ENCODE measurements at places on chromosomes 11 and 22.

DNA sequence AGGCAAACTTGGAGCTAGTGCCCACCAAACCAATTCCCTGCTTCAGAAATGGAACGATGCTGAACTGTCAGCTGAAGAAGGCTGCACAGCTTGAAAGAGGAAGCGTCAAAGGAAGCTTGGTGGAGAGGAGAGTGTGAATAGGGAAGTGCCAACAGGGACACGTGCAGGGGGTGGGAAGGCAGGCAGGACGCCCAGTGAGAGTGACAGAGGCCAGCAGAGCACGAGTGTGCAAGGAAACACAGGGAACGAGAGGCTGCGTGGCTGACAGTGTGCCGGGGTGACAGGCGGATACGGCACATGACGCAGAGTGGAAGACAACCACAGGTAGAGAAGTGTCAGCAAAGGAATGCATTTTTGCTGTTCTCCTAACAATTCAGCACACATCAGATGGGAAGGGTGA is 196.4 kb downstream of the LARGE1 start:
- DNase-seq: no peak

GRCh38 chr11:61751384-61751783 is 1.1 kb upstream of the MYRF start:
- no peak for DNase-seq

DNA sequence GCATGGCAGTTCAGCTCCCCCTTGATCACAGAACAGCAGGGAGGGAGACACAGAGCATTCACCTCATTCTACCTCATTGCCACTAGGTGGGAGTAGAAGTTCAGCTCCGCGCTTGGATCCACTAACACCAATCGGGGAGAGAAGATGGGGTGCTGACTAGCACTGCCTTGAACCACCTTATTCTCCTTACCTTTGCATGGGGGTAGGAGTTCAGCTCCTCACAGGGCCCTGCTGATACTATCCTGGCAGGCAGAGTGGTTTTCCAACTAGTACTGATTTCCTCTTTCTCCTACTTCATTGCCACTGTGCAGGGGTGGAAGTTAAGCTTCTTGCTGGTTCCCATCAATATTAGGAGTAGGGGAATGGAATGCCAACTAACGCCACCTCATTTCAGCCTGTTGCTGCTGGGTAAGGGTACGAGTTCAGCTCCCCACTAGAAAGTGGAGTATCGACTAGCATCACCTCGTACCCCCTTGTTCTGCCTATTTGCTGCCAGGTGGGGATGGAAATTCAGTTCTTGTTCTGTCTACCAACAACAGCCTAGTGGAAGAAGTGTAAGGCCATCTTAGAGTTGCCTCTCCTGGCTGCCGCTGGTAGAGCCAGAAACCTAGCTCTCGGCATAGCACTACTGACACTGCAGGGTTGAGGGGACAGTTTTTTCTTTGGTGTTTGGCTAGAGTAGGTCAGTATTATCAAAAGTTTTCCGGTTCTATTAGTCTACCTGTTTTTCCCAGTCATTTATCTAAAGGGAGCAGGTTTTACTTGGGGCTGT is 550.9 kb upstream of the CCDC90B start:
- DNase-seq: peak; percentile 81

GRCh38 chr11:93059117-93059957 is 89.9 kb downstream of the MTNR1B start:
- no peak for DNase-seq

- DNase-seq: no peak
These were observed 21.3 kb downstream of the TECTA start for GRCh38 chr11:121122328-121122727.

DNA sequence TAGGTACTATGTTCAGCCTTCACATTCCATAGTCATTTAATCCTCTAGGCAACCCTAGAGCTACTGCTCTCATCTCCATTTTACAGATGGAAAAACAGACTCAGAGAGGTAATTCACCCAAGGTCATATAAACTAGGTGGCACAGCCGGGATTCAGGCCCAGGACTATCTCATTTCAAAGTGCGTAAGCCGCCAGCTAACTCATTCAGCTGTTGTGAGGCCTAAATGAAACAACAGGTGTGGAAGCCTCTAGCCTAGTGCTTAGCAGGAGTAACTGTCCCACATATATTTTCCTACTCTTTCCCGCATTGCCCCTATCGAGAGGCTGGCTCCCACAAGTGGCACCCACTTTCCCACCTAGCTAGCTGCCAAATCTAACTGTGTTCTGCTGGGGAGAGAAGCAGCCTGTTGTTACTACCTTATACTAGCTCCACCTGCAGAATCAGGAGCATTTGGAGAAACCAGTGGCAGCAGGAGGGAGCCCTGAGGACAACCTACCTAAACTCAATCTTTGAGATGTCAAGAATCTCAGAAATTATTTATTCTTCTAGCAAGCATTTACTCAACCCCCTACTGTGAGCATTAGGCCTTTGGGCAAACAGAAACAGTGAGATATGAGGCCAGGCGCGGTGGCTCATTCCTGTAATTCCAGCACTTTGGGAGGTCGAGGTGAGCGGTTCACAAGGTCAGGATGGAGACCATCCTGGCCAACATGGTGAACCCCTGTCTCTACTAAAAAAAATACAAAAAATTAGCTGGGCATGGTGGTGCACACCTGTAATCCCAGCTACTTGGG is 20.9 kb downstream of the PRG3 start:
- DNase-seq: no peak

DNA sequence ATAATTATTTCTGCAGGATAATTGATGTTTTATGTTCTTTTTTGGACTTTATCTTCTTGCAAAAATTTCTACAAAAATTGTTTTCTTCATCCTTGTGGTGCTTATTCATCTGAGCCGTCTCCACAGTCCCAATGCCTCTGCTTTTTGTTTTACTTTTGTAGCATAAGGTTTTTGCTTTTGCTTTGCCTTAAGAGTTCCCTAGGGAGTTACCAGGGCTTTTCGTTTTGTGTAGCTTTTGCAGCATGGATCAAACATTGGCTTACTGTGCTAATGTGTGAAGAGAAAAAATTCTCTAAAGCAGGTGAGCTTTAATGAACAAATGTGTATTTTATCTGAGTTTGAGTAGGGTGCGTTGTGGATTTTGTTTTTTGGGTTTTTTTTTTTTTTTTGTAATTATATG is 11.8 kb downstream of the XBP1 start:
- no peak for DNase-seq

GRCh38 chr11:10474551-10474950 is 19.5 kb downstream of the AMPD3 start:
- DNase-seq: no peak

DNA sequence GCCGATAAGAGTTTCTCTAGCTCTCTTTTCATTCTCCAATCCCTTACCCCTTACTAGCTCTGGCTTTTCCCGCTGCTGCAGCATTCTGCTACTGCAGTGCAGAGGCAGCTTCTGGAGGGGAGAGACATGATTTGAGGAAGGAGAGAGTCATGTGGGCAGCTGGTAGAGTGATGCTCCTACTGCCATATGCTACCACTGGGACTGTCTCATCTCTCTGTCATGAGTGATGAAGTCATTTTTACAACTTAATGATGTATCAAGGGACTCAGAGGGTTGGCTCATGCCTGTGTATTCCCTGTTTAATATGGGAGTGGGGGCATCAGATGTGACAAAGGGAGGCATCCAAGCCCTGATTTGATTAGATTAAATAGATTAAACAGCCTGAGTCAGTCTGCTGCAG is 11.3 kb downstream of the SLC17A6 start:
- DNase-seq: no peak

GRCh38 chr11:27599217-27599616 is 92.6 kb upstream of the LIN7C start:
- no peak for DNase-seq
